ENCODE measurements at places on chromosomes 2 and 18.

GRCh38 chr2:63050334-63051041 is at the start of gene OTX1:
TSS of gene OTX1 (plus strand) at chr2:63050830. CDS start at chr2:63052991, 2,161 bp downstream.
- peak; percentile 74 for DNase-seq

GRCh38 chr2:44651974-44652373 is 289.5 kb upstream of the SIX3 start:
- no peak for DNase-seq

- no peak for DNase-seq
These were observed 1.7 kb downstream of the RMP24 start for GRCh38 chr18:35974181-35974580.

GRCh38 chr2:120044336-120044735 is 31.5 kb downstream of the EPB41L5 start:
- peak; percentile 8 for DNase-seq

DNA sequence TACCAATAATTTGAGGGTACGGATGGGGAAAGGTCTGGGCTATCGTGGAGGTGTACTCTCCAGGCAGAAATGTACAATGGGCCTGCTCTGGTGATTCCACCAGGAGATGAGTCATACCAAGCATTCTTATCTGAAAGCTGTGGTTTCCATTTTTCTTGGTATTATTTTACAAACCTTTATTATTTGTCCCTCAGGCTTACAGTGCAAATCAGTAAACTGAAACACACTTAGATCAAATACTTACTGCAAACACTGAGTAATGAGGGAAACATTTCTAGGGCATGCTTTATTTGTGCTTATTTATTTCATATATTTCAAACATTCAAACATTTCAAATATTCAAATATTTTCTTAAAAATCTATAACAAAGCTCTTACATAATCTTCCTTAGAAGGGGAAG is 319.8 kb downstream of the RND3 start:
- peak; percentile 29 for DNase-seq

GRCh38 chr2:67879586-67880290 is 183.1 kb downstream of the C1D start:
- no peak for DNase-seq

GRCh38 chr18:54684784-54685183 is 93.7 kb downstream of the DYNAP start:
- peak; percentile 19 for DNase-seq

- peak; percentile 51 for DNase-seq
These were observed 11.1 kb downstream of the NR4A2 start for GRCh38 chr2:156321243-156321904.

- DNase-seq, result no peak
These were observed 169.7 kb upstream of the MYCN start for GRCh38 chr2:15770606-15771005.

GRCh38 chr2:203871371-203871983 is 3.9 kb downstream of the CTLA4 start:
- DNase-seq, result no peak
